ENCODE measurements at places on chromosomes 7 and 10.

- no peaks in the 10 kb centered on the region for H3K4me1 ChIP-seq
- no peak overlapping the region for H3K4me3 ChIP-seq
- H3K27me3 ChIP-seq: no peaks in the 10 kb centered on the region
- DNase-seq: no peak
- no peaks in the 10 kb centered on the region for H3K36me3 ChIP-seq
Measured at GRCh38 chr10:52949899-52950298, 177.3 kb upstream of the MBL2 start.

GRCh38 chr7:140676306-140676705, 3.6 kb downstream of the ADCK2 start:
- peaks cover 29% of the 10 kb centered on the region for H3K36me3 ChIP-seq
- no peak for DNase-seq
- H3K27me3 ChIP-seq: no peaks in the 10 kb centered on the region
- H3K4me1 ChIP-seq: peaks cover 29% of the 10 kb centered on the region
- H3K27ac ChIP-seq: no peak overlapping the region

DNA sequence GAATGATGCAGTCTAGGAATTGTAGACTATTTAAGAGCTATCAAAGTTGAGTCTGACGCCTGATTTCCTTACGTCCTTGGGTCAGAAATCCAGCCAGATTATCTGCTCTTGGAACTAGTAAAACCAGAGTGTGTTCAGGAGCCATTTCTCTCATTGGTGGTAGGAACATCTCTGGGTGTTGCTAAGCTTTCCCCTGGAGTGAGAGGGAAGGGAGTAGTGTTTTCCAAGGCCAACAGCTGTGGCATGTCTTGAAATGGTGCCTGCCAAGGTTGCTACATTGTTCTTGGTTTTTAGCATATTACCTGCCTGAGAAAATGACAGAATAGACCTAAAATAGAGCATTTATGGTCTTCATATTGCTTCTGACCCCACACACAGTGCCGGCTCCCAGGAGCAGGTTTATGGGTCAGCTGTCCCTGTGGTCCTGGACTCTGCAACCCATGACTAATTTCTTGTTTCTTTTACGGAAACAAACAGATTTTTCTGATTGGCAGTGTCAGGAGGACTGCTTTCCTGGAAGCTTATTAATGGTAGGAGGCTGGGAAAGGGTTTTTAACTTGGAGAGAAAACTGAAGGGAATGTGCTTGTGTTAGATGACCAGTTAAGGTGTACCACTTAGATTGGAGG, 17.5 kb downstream of the GBF1 start:
- H3K4me1 ChIP-seq: peaks cover 8% of the 10 kb centered on the region
- no peak overlapping the region for H3K27ac ChIP-seq
- H3K27me3 ChIP-seq: no peaks in the 10 kb centered on the region
- no peak overlapping the region for H3K4me3 ChIP-seq
- no peak for DNase-seq

DNA sequence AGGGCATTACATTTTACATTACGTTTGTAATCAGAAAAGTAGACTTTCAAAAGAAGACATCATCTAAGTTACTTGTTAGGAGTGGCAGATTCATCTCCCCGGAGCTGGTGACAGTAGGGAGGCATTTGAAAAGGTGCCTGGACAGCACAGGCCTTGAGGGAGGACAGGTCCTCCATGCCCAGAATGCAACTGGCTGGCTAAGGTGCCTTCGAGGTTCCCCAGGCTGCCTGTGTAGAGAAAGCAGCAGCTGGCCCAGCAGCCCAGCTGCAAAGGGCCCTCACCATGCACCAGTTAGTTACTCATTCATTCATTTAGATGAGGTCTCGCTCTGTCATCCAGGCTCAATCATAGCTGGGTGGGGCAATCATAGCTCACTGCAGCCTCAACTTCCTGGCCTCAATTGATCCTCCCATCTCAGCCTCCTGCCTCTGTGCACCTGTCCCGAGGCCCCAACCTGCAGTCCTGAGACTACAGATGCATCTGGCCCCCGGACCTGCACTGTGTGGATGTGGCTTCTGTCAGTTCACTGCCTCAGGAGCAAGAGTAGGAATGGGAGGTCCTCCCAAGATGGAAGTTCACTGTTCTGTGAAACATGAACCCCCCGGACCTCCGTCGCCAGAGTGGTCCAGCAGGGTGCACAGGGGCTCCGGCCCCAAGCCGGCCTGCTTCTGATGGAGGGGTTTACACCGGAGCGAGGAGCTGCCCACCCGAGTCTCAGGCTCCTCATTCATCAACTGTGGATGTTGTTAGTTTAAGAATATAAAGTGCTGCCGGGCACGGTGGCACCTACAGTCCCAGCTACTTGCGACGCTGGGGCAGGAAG, 36.6 kb downstream of the PRKAG2 start:
- H3K4me1 ChIP-seq: peaks cover 37% of the 10 kb centered on the region
- peak overlapping the region; percentile 41 for H3K27ac ChIP-seq
- H3K27me3 ChIP-seq: no peaks in the 10 kb centered on the region
- DNase-seq: no peak
- peaks cover 2% of the 10 kb centered on the region for H3K36me3 ChIP-seq
- no peak overlapping the region for H3K4me3 ChIP-seq

- no peak overlapping the region for H3K4me3 ChIP-seq
- H3K4me1 ChIP-seq: peaks cover 5% of the 10 kb centered on the region
- H3K36me3 ChIP-seq: no peaks in the 10 kb centered on the region
- no peak overlapping the region for H3K27ac ChIP-seq
Measured at GRCh38 chr10:128036011-128036615, 90.1 kb downstream of the MKI67 start.

DNA sequence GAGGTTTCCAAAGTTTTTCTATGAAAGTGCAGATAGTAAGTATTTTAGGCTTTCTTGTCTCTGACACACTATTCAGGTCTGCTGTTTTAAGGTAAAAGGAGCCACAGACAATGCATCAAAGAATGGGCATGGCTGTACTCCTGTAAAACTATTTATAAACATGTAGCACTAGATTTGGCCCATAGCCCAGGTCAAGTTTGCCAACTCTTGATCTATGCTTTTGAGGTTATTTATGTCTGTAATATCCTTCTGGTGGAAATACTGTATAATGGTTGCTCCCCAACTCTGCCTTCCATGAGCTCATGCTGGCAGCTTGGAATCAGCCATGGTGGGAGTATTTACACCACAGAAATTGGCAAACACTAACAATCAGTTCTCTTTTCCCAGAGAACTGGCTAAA, 244.6 kb downstream of the BUB3 start:
- H3K27ac ChIP-seq: no peak overlapping the region
- H3K27me3 ChIP-seq: no peaks in the 10 kb centered on the region
- no peaks in the 10 kb centered on the region for H3K4me1 ChIP-seq
- no peak overlapping the region for H3K4me3 ChIP-seq

- no peaks in the 10 kb centered on the region for H3K4me1 ChIP-seq
- no peak for DNase-seq
- H3K27ac ChIP-seq: no peak overlapping the region
- no peak overlapping the region for H3K4me3 ChIP-seq
- H3K27me3 ChIP-seq: no peaks in the 10 kb centered on the region
Measured at GRCh38 chr10:75472685-75473084, 41.3 kb downstream of the LRMDA start.

- no peak overlapping the region for H3K27ac ChIP-seq
- H3K4me3 ChIP-seq: no peak overlapping the region
- no peaks in the 10 kb centered on the region for H3K27me3 ChIP-seq
- peaks cover 6% of the 10 kb centered on the region for H3K36me3 ChIP-seq
- no peak for DNase-seq
Measured at GRCh38 chr7:2000153-2000687, 232.5 kb downstream of the MAD1L1 start.

DNA sequence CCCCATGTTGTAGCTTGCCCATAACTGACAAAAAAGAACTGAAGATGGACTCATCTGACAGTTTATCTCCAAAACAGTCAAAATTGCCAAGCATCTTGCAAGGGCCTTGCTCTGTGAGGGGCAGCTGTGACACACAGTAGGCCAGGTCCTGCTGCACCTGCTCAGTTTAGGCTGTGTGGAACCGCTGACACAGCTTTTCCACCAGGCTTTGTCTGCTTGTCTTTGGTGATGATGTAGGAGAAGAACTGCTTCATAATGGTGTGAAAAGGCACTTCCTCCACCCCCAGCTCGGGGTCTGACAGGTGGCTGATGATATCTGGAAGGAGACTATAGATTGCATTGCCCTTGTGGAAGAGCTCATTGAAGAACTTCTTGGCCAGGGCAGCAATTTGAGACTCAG, 92.6 kb downstream of the NPSR1 start:
- DNase-seq: no peak
- no peak overlapping the region for H3K4me3 ChIP-seq
- no peak overlapping the region for H3K27ac ChIP-seq
- no peaks in the 10 kb centered on the region for H3K36me3 ChIP-seq

GRCh38 chr7:135300913-135301765, 67.5 kb downstream of the STRA8 start:
- DNase-seq: no peak
- H3K27ac ChIP-seq: no peak overlapping the region
- no peak overlapping the region for H3K4me3 ChIP-seq
- H3K4me1 ChIP-seq: no peaks in the 10 kb centered on the region
- no peaks in the 10 kb centered on the region for H3K36me3 ChIP-seq

DNA sequence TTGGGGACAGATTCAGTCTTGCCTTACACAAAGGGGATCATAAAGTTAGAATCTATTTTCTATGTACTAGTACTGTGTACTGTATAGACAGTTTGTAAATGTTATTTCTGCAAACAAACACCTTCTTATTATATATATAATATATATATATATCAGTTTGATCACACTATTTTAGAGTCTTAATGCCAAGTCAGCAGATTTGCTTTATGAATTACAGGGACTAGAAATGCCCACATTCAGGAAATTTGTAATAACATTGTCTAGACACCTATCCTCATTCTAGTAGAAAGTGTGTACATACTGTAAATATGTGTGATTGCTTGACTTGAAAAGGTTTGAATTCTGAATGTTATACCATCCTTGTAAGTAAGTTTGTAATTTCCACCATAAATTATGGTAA, 111.2 kb downstream of the NSUN6 start:
- no peak overlapping the region for H3K4me3 ChIP-seq
- H3K4me1 ChIP-seq: no peaks in the 10 kb centered on the region
- peaks cover 64% of the 10 kb centered on the region for H3K36me3 ChIP-seq
- no peaks in the 10 kb centered on the region for H3K27me3 ChIP-seq
- DNase-seq: no peak

DNA sequence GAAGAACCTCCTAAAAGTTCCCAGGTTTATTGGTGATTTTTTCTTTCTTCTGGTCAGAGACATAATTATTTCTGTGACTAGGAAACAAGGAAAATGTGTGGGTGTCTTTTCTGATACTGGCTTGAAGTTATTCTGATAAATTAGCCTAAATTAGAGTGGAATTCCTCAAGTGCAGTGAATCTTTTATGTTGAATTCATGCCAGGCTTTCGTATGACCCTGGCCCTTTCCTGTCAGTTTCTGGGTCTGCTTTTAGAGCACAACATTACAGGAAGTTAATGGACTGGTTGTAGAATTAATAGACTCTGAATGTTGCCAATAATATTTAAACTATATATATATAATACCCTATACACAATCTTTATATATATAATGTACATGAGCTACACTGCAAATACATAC, 230.6 kb upstream of the KIAA1217 start:
- H3K4me1 ChIP-seq: no peaks in the 10 kb centered on the region
- no peaks in the 10 kb centered on the region for H3K36me3 ChIP-seq
- H3K4me3 ChIP-seq: no peak overlapping the region
- DNase-seq: no peak

DNA sequence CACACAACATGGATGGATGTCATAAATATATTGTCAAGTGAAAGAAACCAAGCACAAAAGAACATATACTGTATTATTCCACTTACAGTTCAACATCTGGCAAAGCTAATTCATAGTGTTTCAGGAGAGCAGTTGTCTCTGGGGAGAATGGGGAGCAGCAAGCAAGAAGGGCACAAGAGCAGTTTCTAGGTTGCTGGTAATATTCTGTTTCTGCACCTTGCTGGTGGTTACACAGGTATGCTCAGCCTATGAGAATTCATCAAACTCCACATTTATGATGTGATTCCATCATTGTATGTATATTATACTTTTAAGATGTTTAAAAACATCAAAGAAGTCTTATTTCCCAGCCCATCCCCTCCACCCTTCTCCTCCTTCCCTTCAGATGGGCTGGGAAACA, 18.1 kb upstream of the PALS2 start:
- H3K36me3 ChIP-seq: no peaks in the 10 kb centered on the region
- no peak overlapping the region for H3K27ac ChIP-seq
- H3K4me1 ChIP-seq: no peaks in the 10 kb centered on the region
- no peak overlapping the region for H3K4me3 ChIP-seq
- no peaks in the 10 kb centered on the region for H3K27me3 ChIP-seq

GRCh38 chr7:155009570-155010157, 6.7 kb upstream of the PAXIP1 start:
- no peak overlapping the region for H3K27ac ChIP-seq
- no peaks in the 10 kb centered on the region for H3K36me3 ChIP-seq
- H3K27me3 ChIP-seq: no peaks in the 10 kb centered on the region

Measured in CD4-positive, alpha-beta T cell (primary cell).